ENCODE measurements at places on chromosomes 16 and 17.

DNA sequence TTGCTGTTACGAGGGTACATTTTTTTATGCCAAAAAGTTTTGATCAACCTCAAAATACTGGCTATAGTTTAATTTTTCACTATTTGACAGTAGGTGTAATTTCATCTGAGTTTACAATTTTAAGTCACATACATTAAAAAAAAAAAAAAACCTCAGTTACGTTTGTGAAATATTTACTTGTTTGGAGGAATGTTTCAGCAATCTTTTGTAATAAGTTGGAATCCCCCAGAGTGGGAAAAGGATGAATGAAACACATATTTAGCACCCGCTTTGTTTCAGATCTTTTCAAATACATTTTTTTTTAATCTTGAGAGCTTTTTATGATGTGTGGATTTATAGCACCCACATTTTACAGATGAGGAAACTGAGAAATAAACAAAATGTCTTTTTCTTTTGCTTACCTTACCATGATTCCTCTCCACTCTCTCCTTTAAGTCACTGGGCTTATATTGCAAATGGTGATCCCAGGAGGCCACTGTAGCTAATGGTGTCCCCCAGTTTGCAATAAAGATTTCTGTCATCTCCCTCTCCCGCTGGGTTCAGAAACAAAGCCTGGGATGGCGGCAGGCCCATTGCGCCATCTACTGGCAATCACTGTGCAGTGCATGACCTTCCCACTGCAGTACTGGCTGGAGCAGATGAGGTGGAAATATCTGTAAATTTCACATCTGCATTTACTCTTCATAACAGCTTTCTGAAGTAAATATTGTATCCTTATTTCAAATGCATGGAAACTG, 27.7 kb downstream of the TBC1D3B start:
- DNase-seq, result peak; percentile 75

GRCh38 chr17:13334374-13334773, 267.4 kb downstream of the HS3ST3A1 start:
- no peak for DNase-seq

DNA sequence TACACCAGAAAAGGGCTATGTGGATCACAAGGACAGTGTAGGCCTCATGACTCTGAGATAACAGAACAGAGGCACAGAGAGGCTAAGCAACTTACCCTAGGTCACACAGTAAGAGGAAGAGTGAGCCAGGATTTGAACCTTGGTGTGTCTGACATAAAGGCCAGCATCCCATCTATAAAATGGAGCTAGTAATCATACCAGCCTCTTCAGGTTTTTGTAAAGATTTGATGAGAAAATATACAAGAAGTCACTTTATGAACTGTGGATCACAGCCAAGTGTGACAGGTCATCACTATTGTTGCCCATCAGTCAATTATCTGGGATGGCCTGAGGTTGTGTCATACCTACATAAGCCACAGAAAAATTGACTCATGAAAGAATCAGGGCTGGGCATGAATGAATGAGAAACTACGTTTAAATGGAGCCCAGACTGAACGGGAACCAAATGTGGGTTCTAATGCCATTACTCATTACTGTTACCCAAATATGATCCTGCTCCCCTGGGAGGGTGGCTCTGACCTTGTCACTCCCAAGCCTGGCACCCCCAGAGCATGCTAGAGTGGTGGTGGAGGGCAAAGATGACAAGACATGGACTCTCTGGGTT, 21.0 kb downstream of the FBXO39 start:
- DNase-seq, result no peak

- DNase-seq, result peak; percentile 90
Measured at GRCh38 chr16:29811896-29812665, at the start of gene PRRT2. Gene PRRT2, plus strand, starts transcription at chr16:29812193. Its CDS starts 862 bp downstream, at chr16:29813055.

GRCh38 chr16:2858245-2859025, 465 bp upstream of the PRSS22 start:
- DNase-seq, result peak; percentile 80

- no peak for DNase-seq
Measured at GRCh38 chr17:17922070-17922614, 50.1 kb downstream of the TOM1L2 start.

GRCh38 chr17:78359321-78359996, 418 bp downstream of the SOCS3 start:
- DNase-seq, result peak; percentile 97

GRCh38 chr17:41986634-41987033, 20.0 kb downstream of the CNP start:
- no peak for DNase-seq

DNA sequence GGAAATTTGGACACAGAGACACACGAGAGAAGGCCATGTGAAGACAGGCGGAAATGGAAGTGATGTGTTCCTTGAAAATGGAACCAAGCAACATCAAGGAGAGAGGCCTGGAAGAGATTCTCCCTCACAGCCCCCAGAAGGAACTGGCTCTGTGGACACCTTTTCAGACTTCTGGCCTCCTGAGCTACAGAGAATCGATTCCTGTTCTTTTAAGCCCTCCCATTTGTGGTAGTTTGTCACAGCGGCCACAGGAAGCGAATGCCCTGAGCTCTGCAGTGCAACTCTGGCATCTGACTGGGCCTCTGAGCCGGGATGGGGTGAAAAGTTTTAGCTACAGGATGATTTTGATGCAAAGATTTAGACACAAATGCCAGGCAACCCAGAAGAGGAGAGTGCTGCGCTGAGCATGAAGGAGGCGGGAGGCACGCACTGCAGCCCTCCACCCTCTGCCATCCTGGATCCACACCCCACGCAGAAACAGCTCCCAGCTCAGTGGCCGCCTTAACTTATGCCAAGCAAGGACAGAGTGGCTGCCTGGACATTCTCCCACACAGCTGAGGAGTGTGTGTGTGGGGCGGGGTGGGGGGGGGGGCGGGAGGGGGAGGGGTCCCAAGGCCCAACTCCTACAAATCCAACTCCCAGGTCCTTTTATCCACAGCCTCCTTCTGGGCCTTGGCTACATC, 2.2 kb downstream of the TIMP2 start:
- peak; percentile 36 for DNase-seq

- DNase-seq, result peak; percentile 72
Measured at GRCh38 chr16:50259334-50260205, 6.8 kb upstream of the ADCY7 start.

- DNase-seq, result peak; percentile 90
Measured at GRCh38 chr17:40327735-40328385, 18.9 kb downstream of the RARA start.
